ENCODE measurements at places on chromosomes 4 and X. TPM values are rescaled to one million over a fixed set of nuclear protein-coding genes. Genes with fewer than 3 reads are reported as not detected.

- no peak for DNase-seq
- H3K36me3 ChIP-seq: peaks cover 36% of the 10 kb centered on the region
- H3K27ac ChIP-seq: no peak overlapping the region
- H3K27me3 ChIP-seq: no peaks in the 10 kb centered on the region
- no peaks in the 10 kb centered on the region for H3K4me1 ChIP-seq
These were observed 113.4 kb downstream of the ANTXR2 start for GRCh38 chr4:79959652-79960051.

DNA sequence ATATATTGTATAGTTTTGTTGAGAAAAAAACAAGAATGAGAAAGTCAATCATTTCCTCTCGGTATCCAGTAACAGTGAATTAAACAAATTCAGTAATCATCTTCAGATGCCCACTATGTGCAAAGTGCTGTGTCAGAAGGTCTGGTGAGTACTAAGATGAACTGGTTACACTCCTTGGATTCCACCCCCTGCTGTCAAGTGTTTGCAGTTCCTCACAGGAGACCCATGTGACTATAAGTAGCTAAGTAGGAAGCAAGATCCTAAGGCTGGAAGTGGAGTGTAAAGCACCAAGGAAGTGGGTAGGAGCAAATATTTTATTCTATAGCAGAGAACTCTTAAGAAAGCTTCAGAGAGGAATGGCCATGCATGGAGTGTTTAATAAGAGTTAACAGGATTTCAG is 73.6 kb downstream of the SNX25 start:
- no peaks in the 10 kb centered on the region for H3K36me3 ChIP-seq
- DNase-seq: no peak
- H3K4me3 ChIP-seq: no peak overlapping the region
- H3K27me3 ChIP-seq: peaks cover 2% of the 10 kb centered on the region
- H3K4me1 ChIP-seq: no peaks in the 10 kb centered on the region

DNA sequence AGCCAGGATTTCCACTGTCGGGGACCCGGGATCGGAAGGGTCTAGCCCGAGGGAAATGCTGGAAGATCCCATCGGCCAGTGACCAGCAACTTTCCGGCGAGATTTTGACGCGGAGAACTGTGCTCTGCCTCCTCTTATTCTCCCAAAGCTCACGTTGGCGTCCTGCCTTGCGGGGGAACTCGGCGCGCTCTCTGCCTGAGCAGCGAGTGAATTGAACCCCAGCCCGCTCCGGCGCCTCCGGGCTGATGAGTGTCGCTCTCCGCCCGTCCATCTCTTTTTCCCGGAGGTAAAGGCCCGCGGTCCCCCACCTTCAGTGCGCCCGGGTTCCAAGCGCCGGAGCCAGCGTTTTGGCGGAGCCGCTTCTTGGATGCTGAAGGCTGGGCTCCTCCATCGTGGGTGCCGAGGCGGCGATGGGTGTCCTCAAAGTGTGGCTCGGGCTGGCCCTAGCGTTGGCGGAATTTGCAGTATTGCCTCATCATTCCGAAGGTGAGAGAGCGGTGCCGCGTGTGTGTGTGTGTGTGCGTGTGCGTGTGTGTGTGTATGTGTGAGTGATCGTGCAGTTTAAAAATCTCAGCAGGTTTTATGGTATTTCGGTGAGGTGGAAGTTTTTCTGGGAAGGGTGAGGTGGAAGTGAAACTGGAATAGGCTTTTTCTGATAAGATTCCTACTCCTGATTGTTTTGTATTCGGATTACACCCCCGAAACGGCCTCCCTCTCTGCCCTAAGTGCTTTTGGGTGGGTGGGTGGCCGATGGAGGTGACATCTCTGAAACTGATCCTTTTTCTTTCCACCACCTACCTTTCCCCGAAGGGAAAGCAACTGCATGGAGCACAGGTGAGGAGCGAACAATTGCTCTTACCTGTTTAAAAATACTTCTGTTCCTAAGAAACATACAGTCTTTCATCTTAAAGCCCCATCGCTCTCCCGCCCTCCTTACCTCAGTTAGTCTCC is 752 bp downstream of the FRAS1 start:
- H3K27me3 ChIP-seq: peaks cover 55% of the 10 kb centered on the region
- no peak overlapping the region for H3K27ac ChIP-seq
- peaks cover 30% of the 10 kb centered on the region for H3K4me1 ChIP-seq
- no peak for DNase-seq
- H3K36me3 ChIP-seq: no peaks in the 10 kb centered on the region

GRCh38 chr4:4426511-4427120 is 39.7 kb downstream of the NSG1 start:
- no peaks in the 10 kb centered on the region for H3K27me3 ChIP-seq
- no peak for DNase-seq
- peaks cover 62% of the 10 kb centered on the region for H3K36me3 ChIP-seq
- no peak overlapping the region for H3K4me3 ChIP-seq
- no peaks in the 10 kb centered on the region for H3K4me1 ChIP-seq
- H3K27ac ChIP-seq: no peak overlapping the region

GRCh38 chrX:1357993-1358392 is 21.4 kb downstream of the IL3RA start:
- no peaks in the 10 kb centered on the region for H3K27me3 ChIP-seq
- no peak for DNase-seq
- no peak overlapping the region for H3K4me3 ChIP-seq
- H3K4me1 ChIP-seq: peaks cover 6% of the 10 kb centered on the region

GRCh38 chr4:139208404-139208945 is 31.5 kb upstream of the ELF2 start:
- H3K4me1 ChIP-seq: peaks cover 49% of the 10 kb centered on the region
- H3K4me3 ChIP-seq: no peak overlapping the region
- DNase-seq: peak; percentile 98
- no peaks in the 10 kb centered on the region for H3K27me3 ChIP-seq
- no peaks in the 10 kb centered on the region for H3K36me3 ChIP-seq
- peak overlapping the region; percentile 92 for H3K27ac ChIP-seq

GRCh38 chrX:132609362-132609848 is 120.6 kb upstream of the MBNL3 start:
- no peak overlapping the region for H3K27ac ChIP-seq
- no peak for DNase-seq
- no peaks in the 10 kb centered on the region for H3K27me3 ChIP-seq
- H3K4me3 ChIP-seq: no peak overlapping the region
- no peaks in the 10 kb centered on the region for H3K36me3 ChIP-seq

- peaks cover 3% of the 10 kb centered on the region for H3K4me1 ChIP-seq
- DNase-seq: no peak
- H3K27ac ChIP-seq: no peak overlapping the region
- H3K36me3 ChIP-seq: no peaks in the 10 kb centered on the region
- no peaks in the 10 kb centered on the region for H3K27me3 ChIP-seq
These were observed 219.0 kb downstream of the PALLD start for GRCh38 chr4:168715896-168716295.

DNA sequence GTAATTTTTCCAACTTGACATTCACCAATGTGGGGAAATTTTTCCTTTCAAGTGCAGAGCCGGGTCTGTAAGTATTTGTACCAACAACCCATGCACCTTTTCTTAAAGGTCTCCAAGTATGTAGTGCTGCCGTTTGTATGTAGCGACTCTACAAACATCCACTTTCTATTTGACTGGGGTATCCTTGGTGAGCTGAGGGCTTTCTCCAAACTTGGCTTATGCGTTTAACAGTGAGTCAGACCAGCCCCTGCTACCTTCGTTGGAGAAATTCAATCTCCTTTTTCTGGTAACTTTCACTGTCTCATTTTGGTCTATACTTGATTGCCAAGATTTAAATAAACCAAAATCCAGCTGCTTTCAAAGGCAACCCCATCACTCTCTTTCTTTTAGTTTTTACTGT is 34.9 kb downstream of the MGST2 start:
- no peak overlapping the region for H3K27ac ChIP-seq
- no peaks in the 10 kb centered on the region for H3K4me1 ChIP-seq
- H3K27me3 ChIP-seq: no peaks in the 10 kb centered on the region
- no peak overlapping the region for H3K4me3 ChIP-seq
- no peak for DNase-seq

Gene SERTM2
- not detected for polyA plus RNA-seq

GRCh38 chr4:134548052-134548628 is 346.6 kb upstream of the PABPC4L start:
- no peaks in the 10 kb centered on the region for H3K36me3 ChIP-seq
- no peak for DNase-seq
- no peaks in the 10 kb centered on the region for H3K27me3 ChIP-seq
- no peak overlapping the region for H3K27ac ChIP-seq
- no peak overlapping the region for H3K4me3 ChIP-seq

GRCh38 chrX:117990438-117990837 is 126.2 kb downstream of the KLHL13 start:
- H3K27me3 ChIP-seq: peaks cover 2% of the 10 kb centered on the region
- H3K4me1 ChIP-seq: no peaks in the 10 kb centered on the region
- no peak overlapping the region for H3K4me3 ChIP-seq
- H3K36me3 ChIP-seq: no peaks in the 10 kb centered on the region
- H3K27ac ChIP-seq: no peak overlapping the region

DNA sequence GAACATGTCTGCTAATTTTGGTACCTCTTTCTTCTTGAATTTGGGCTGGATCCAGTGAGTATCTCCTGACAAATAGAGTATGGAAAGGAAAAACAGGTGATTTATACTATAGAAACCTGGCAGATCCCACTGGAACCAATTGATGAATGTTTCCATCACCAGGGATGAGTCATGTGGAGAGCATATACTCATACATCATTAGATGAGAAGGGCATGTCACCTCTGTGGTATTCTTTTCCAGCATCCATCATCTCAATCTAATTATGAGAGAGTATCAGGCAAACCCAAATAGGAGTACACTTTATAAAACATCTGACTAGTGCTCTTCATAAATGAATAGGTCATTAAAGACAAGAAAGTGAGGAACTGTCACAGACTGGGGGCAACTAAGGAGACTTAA is 90.7 kb downstream of the CLDN22 start:
- no peak overlapping the region for H3K27ac ChIP-seq
- no peak for DNase-seq
- H3K4me1 ChIP-seq: no peaks in the 10 kb centered on the region
- no peaks in the 10 kb centered on the region for H3K27me3 ChIP-seq
- no peaks in the 10 kb centered on the region for H3K36me3 ChIP-seq

Gene CENPVL1
- not detected for polyA plus RNA-seq

DNA sequence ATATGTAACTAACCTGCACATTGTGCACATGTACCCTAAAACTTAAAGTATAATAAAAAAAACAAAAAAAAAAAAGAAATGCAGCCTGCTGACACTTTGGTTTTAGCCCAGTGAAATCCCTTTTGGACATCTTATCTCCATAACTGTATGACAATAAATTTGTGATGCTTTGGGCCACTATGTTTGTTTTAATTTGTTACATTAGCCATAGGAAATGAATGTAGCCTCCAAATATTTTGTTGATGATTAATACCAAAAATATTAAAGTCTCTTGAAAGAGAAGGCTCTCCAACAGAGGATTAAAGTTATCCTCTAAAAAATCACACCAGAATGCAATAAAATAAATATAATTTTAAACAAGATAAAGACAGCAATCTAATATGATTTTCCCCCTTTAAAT is 852.7 kb upstream of the SLIT2 start:
- H3K4me3 ChIP-seq: no peak overlapping the region
- H3K27me3 ChIP-seq: no peaks in the 10 kb centered on the region
- no peak for DNase-seq
- H3K4me1 ChIP-seq: no peaks in the 10 kb centered on the region
- no peaks in the 10 kb centered on the region for H3K36me3 ChIP-seq

DNA sequence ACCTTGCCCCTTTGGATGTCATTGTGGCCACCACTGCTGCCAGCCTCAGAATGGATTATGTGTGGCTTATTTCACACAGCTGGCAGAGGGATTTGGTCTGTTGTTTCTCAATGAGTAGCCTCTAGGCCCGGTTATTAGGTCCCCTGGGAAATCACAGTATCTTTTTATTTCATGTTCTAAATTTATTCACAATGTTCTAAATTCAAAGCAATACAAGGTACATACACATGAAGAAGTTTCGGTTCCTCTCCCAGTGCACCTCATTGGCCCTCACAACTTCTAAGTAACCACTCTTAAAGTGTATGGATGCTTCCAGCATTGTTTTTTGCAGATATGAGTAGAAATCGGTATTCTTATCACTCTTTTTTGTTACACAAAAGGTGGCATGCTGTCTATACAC is 262.7 kb downstream of the RCHY1 start:
- H3K4me1 ChIP-seq: no peaks in the 10 kb centered on the region
- no peak overlapping the region for H3K4me3 ChIP-seq
- H3K36me3 ChIP-seq: no peaks in the 10 kb centered on the region
- H3K27me3 ChIP-seq: no peaks in the 10 kb centered on the region

Gene UCP1
- not detected for polyA plus RNA-seq

Gene PGRMC2
- polyA plus RNA-seq: 7.3 TPM

GRCh38 chr4:140807491-140808252 is 51.5 kb upstream of the TBC1D9 start:
- H3K27ac ChIP-seq: peak overlapping the region; percentile 61
- H3K4me3 ChIP-seq: no peak overlapping the region
- H3K27me3 ChIP-seq: no peaks in the 10 kb centered on the region
- peak; percentile 81 for DNase-seq

GRCh38 chrX:80648023-80648422 is 161.7 kb downstream of the BRWD3 start:
- H3K36me3 ChIP-seq: no peaks in the 10 kb centered on the region
- no peaks in the 10 kb centered on the region for H3K4me1 ChIP-seq
- no peak overlapping the region for H3K27ac ChIP-seq
- no peaks in the 10 kb centered on the region for H3K27me3 ChIP-seq
- no peak for DNase-seq

- DNase-seq: no peak
- H3K27me3 ChIP-seq: no peaks in the 10 kb centered on the region
- no peak overlapping the region for H3K27ac ChIP-seq
- no peaks in the 10 kb centered on the region for H3K4me1 ChIP-seq
- no peak overlapping the region for H3K4me3 ChIP-seq
These were observed 83.9 kb downstream of the AFAP1 start for GRCh38 chr4:7855731-7856130.

GRCh38 chr4:95515589-95515988 is 33.2 kb downstream of the UNC5C start:
- no peaks in the 10 kb centered on the region for H3K4me1 ChIP-seq
- no peaks in the 10 kb centered on the region for H3K27me3 ChIP-seq
- H3K4me3 ChIP-seq: no peak overlapping the region
- H3K27ac ChIP-seq: no peak overlapping the region
- H3K36me3 ChIP-seq: no peaks in the 10 kb centered on the region

GRCh38 chrX:57651169-57651919 is 28.7 kb downstream of the NLRP2B start:
- H3K4me1 ChIP-seq: no peaks in the 10 kb centered on the region
- no peaks in the 10 kb centered on the region for H3K27me3 ChIP-seq
- H3K27ac ChIP-seq: no peak overlapping the region
- H3K4me3 ChIP-seq: no peak overlapping the region

- no peak overlapping the region for H3K27ac ChIP-seq
- no peak overlapping the region for H3K4me3 ChIP-seq
- no peaks in the 10 kb centered on the region for H3K4me1 ChIP-seq
- H3K27me3 ChIP-seq: no peaks in the 10 kb centered on the region
- no peak for DNase-seq
These were observed 107.0 kb downstream of the CPZ start for GRCh38 chr4:8699479-8700145.

- no peaks in the 10 kb centered on the region for H3K27me3 ChIP-seq
- H3K4me1 ChIP-seq: no peaks in the 10 kb centered on the region
- H3K36me3 ChIP-seq: no peaks in the 10 kb centered on the region
- DNase-seq: no peak
- H3K27ac ChIP-seq: no peak overlapping the region
- no peak overlapping the region for H3K4me3 ChIP-seq
These were observed 81.0 kb upstream of the ESX1 start for GRCh38 chrX:104335756-104336155.

Measured in CD14-positive monocyte (primary cell).